Esophagus mucosa (tissue), 1 donor: ENCODE measurements at places on chromosomes 4 and X.

DNA sequence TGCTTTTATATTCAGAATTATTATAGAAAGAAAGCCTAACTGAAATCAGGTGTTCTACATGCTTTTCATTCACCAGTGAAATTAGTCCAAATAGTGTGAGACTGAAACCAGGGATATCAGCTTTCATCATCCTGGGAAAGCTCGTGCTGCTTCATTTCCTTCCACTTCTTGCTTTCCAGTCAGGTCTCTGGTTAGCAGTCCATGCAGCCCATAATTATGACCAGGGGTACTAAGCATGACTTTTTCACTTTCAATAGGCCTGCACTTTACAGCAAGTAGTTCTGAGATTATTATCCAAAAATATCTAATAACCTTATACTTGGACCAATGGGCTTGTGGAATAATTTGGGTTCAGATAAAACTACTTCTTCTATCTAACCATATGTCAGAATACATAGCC lies 673.2 kb upstream of the MAGEB2 start:
- ATAC-seq = no peak

GRCh38 chr4:14646831-14647230 lies 355.4 kb upstream of the CPEB2 start:
- ATAC-seq = no peak

- peak; percentile 25 for ATAC-seq
Observed at GRCh38 chr4:83378419-83378818, 43.8 kb upstream of the HPSE start.

- ATAC-seq = no peak
Observed at GRCh38 chrX:22788221-22788620, 211.5 kb upstream of the DDX53 start.

DNA sequence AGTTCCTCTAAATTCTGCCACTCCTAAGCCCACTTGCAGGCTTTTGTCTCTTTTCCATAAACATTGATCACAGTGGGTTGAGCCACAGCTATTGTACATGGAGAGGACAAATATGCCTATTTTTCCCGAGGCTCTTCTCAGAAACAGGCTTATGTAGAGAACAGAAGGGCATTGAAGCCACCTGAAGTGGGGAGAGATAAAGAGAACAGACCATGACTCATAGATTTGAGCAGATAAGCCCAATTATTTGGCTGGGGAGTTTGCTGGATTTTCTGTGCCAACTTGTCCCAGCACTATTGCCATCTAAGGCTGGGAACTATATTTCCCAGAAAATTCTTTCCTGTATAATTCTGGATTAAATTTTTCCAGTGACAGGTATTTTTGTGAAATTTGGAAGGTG lies 446.1 kb upstream of the RPS6KA3 start:
- no peak for ATAC-seq

DNA sequence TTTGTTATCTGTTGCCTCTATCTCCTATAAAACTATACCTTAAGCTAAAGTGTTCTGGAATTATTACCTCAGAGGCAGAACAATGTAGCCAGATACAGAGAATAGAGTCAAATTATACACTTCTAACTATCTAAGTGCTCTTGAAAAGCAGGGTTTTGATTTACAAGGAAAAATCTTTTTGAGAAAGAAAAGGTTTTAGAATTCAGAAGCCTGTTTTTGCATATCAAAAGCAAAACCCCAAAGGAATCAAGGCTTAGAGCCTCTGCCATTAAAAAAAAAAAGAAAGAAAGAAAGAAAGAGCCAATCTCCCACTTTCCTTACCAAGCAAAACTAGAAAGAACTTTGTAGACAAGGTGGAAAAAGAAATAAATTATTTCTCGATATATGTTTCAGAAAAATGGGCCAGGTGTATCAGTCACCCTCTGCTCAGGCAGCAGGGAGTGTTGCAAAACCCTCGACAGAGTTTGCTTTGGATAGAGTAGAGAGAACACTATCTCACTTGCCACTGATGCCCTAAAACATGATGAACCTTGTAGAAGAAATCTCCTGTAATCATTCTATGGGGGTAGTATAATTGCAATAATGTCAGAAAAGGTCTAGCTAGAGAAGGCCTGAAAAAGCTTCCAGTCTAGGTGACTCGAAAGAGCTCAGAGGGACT lies 318.3 kb downstream of the PCDH10 start:
- ATAC-seq = no peak

DNA sequence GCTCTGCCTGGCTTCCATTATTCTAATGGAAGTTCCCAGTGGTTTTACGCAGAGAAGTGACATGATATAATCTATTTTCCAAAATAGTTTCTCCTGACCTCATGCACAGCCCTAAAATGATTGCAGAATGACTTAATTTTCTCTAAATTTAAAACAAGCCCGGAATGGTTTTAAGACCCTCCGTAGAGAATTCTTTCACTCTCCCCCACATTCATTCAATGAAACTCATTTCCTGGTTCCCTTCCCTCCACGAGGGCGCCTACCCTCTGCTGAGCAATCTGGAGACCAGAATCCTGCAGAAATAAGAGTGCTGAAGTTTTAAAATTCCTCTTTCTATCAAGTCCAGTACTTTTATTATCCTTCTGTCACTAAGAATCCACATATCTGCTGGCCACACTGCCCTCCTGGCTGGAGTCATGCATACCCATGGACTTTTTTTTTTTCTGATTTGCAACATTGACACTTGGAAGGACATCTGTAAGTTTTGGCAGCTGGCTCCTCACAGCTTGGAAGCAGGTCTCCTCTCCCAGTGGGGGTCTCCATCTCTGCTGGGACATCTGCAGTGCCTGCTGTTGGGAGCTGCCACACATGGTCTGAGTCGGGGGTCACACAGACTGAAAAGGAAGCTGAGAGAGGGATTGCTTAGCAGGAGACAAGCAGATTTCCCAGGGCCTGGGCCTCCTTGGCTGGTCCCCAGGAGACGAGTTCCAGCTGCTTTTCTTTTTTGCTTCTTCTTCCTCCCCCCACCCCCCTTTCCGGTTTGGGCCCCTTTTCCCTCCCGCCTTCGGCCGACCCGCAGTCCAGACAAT lies 86.1 kb downstream of the SOWAHB start:
- ATAC-seq = no peak

DNA sequence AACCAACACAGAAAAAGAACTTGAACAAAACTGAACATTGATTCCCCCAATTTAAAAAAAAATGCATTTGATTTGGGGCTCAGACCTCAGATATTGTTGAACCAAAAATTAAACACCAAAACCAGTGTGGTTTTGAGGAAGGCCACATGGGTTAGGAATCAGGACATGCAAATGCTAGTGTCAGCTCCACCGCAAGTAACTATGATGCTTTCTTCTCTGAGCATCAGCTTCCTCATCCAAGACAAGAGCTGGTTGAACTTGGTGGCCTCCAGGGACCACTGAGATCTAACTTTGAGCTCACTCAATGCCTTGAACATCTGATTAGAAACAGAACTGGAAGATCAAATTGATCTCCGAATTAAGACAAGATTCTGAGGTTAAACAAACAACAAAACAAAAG lies 142.9 kb upstream of the NWD2 start:
- ATAC-seq = no peak

DNA sequence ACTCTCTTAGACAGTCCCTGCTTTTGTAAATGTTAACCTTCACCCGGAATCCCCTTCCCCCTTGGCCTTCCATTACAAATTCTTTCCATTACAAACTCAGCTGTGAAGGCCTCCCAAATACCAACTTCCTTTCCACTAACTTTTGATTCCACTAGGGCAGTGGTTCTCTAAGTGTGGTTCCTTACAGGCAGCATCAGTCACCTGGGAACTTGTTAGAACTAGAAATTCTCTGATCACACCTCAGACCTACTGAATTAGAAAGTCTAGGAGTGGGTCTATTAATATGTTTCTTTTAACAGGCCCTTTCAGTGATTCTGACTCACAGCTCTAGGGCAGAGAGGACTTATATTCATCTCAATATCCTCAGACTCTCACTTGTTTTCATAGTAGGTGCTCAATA lies 19.0 kb upstream of the MRPL1 start:
- ATAC-seq = peak; percentile 51
